ENCODE measurements at places on chromosomes 7 and 10. TPM values are rescaled to one million over a fixed set of nuclear protein-coding genes. Genes with fewer than 3 reads are reported as not detected.

Gene BBIP1
- polyA plus RNA-seq = 55.0 TPM

Gene ABCC2
- 10.3 TPM for polyA plus RNA-seq

Gene GRID1
- 1.8 TPM for polyA plus RNA-seq

Gene ANLN
- 20.6 TPM for polyA plus RNA-seq

Gene CDHR1
- polyA plus RNA-seq = 0.73 TPM

Gene PKD1L1
- polyA plus RNA-seq = 0.30 TPM

Gene CPXM2
- polyA plus RNA-seq = 5.6 TPM

Gene OR13A1
- polyA plus RNA-seq = 0.15 TPM

All from renal cortex interstitium (tissue), 15 donors.